ENCODE measurements at places on chromosomes 4 and X.

- no peak for DNase-seq
Measured at GRCh38 chr4:28177641-28178040, 1317.0 kb downstream of the STIM2 start.

- DNase-seq = no peak
Measured at GRCh38 chrX:14043209-14043608, 13.5 kb upstream of the GEMIN8 start.

DNA sequence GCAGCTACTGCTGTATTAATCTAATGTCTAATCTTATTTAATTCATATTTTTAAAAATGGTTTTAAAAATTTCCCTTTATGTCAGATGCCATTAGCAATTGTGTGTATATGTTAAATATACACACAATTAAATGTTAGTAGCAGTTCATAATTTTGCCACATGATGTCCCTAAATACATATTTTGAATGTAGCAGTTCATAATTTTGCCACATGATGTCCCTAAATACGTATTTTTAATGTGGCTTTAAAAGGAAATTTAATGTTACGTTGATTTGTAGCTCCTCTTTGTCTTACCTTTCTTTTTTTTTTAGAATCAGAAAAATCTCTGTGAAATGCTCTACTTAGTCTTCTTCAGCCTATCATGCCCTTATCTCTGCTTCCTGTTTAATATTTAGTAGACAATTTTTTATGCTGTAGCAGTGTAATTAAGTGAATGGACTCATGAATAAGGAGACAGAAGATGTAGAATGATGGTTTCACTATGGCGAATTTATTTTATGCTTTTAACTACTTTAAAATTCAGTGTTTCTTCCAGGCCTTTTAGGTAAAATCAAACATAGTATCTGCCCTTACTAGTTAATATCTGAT is 26.1 kb downstream of the RBM46 start:
- no peak for DNase-seq

GRCh38 chrX:154731184-154731583 is 19.7 kb downstream of the GAB3 start:
- no peak for DNase-seq

- no peak for DNase-seq
Measured at GRCh38 chrX:49184294-49185281, 1.6 kb downstream of the PRICKLE3 start.

Data from stimulated activated CD4-positive, alpha-beta T cell treated with anti-CD3 and anti-CD28 coated beads, Interleukin-2, amount 100 ng/mL, for 4 hours (primary cell).